ENCODE measurements at places on chromosomes 1 and 21. TPM values are rescaled to one million over a fixed set of nuclear protein-coding genes. Genes with fewer than 3 reads are reported as not detected.

The CCDC190 gene
- 48.0 TPM for total RNA-seq

The ST6GALNAC3 gene
- total RNA-seq: 12.7 TPM

The PGLYRP4 gene
- total RNA-seq: not detected

The CFAP141 gene
- total RNA-seq: not detected

The NES gene
- 93.5 TPM for total RNA-seq

The SMIM12 gene
- 36.6 TPM for total RNA-seq

GRCh38 chr1:176494436-176494835 is 31.5 kb downstream of the PAPPA2 start:
- H3K4me1 ChIP-seq: no peaks in the 10 kb centered on the region
- DNase-seq: no peak
- no peaks in the 10 kb centered on the region for H3K36me3 ChIP-seq
- no peak overlapping the region for H3K4me3 ChIP-seq
- H3K27me3 ChIP-seq: no peaks in the 10 kb centered on the region
- no peak overlapping the region for H3K27ac ChIP-seq

DNA sequence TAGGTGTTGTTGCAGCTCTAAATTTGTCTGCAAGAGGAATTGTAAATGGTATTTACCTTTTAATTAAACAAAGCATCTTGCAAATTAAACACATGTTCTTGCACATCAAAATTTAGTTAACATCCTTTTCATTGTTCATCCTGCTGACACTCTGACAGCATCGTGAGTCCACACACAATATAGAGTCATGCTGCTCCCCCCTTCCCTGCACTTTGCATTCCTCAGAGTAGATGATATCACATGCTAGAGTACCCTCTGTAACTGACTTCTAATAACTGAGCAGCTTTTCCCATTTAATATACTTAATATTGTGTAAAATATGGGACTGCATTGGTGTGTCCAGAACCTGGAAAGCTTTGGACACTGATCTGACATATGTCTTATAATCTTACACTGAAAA is 138.8 kb upstream of the DPYD start:
- no peaks in the 10 kb centered on the region for H3K27me3 ChIP-seq
- no peaks in the 10 kb centered on the region for H3K4me1 ChIP-seq
- no peak for DNase-seq
- H3K27ac ChIP-seq: no peak overlapping the region
- H3K36me3 ChIP-seq: no peaks in the 10 kb centered on the region

- DNase-seq: no peak
- no peaks in the 10 kb centered on the region for H3K36me3 ChIP-seq
- peak overlapping the region; percentile 70 for H3K27ac ChIP-seq
- no peak overlapping the region for H3K4me3 ChIP-seq
Measured at GRCh38 chr1:10727751-10728232, 68.7 kb downstream of the CASZ1 start.

DNA sequence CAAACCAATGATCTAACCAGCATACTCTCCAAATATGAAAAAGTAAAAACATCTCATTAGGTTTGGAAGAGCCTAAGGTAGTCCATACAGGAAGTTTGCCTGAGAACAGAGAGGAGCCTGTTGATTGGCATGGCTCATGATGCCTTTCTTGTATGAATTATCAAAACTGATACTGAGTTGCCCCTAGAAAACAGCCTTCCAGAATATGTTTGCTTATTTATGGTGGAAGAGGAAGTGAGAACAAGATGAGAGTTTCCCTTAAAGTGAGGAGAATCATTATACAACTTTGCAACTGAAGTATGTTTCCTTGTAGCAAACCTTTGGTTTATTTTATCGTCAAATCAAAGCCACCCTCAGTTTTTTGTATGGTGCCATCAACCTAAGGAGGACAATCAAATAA is 23.8 kb upstream of the KIAA1614 start:
- H3K4me1 ChIP-seq: no peaks in the 10 kb centered on the region
- H3K27me3 ChIP-seq: no peaks in the 10 kb centered on the region
- no peak for DNase-seq
- no peak overlapping the region for H3K4me3 ChIP-seq
- H3K36me3 ChIP-seq: no peaks in the 10 kb centered on the region
- no peak overlapping the region for H3K27ac ChIP-seq

DNA sequence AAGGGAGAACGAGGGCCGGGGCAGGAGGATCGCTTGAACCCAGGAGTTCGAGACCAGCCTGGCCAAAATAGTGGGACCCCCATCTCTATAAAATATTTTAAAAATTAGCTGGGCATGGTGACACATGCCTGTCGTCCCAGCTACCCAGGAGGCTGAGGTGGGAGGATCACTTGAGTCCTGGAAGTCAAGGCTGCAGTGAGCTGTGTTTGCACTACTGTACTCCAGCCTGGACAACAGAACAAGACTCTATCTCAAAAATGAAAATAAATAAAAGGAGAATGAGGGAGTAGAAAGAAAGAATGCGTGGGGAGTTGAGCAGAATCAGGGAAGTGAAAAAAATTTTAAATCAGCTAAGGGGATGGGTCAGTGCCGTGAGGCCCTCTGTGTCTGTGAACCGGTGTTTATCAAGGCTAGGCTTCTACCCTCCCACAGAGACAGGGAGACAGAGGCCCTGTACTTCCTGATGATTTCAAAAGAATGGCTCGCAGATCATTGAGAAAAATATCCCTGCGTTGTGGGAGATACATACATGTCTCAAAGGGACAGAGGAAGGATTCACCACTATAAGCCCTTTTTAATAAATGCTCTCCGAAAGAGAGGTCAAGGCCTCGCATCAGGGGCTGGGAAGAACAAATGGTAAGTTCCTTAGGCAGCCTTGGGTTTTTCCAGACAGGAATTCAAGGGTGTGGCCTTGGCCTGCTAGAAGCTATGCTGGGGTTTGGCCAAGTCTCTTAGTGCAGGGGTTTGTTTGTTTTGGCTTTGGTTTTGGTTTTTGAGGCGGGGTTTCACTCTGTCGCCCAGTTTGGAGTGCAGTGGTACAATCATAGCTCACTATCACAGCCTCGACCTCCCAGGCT is 20.7 kb downstream of the IL10RB start:
- no peaks in the 10 kb centered on the region for H3K27me3 ChIP-seq
- no peak for DNase-seq
- H3K4me1 ChIP-seq: peaks cover 37% of the 10 kb centered on the region
- no peak overlapping the region for H3K4me3 ChIP-seq

DNA sequence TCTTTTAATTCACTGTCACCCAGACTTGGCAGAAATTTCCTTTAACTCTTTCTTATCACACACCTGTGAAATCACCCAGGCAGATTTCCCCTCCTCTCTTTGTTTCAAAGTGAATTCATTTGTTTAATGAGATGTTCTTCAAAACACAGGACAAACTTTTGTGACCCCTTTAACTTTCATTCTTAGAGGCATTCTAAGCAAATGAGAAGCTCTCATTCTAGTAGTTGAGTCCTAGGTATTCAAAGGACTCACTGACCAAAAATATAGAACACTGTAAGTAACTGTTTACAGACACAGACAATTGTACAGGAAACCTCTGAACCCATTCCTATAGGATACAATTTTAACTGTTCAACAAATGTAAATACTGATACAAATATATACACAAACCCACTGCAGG is 16.9 kb downstream of the LRRC8C start:
- no peak for DNase-seq
- no peaks in the 10 kb centered on the region for H3K4me1 ChIP-seq
- H3K27ac ChIP-seq: no peak overlapping the region
- no peak overlapping the region for H3K4me3 ChIP-seq

DNA sequence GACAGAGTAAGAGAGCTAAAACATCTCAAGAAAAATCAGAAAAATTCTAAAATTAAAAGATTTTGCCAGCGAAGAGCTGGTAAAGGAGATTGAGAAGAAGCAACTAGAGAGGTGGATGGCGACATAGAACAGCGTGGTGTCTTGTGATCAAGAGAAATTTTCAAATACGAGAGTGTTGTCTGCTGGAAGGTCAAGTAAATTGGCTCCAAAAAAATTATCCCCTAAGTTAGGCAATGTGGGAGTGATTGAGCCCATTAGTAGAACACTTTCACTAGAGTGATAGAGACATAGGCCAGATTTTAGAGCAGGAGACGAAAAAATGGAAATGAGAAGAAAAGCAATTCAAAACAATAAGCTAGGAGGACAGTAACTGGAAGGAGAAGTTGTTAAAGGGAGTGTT is 94.3 kb upstream of the MPC2 start:
- no peak overlapping the region for H3K27ac ChIP-seq
- H3K4me1 ChIP-seq: no peaks in the 10 kb centered on the region
- H3K27me3 ChIP-seq: no peaks in the 10 kb centered on the region
- H3K4me3 ChIP-seq: no peak overlapping the region

- no peak overlapping the region for H3K27ac ChIP-seq
- H3K36me3 ChIP-seq: no peaks in the 10 kb centered on the region
- H3K4me1 ChIP-seq: peaks cover 19% of the 10 kb centered on the region
Measured at GRCh38 chr21:31713973-31714740, 17.8 kb downstream of the SCAF4 start.

- no peaks in the 10 kb centered on the region for H3K36me3 ChIP-seq
- H3K4me3 ChIP-seq: no peak overlapping the region
- H3K27ac ChIP-seq: no peak overlapping the region
- no peaks in the 10 kb centered on the region for H3K4me1 ChIP-seq
- DNase-seq: no peak
- no peaks in the 10 kb centered on the region for H3K27me3 ChIP-seq
Measured at GRCh38 chr1:186476264-186477040, 15.5 kb upstream of the PDC start.

GRCh38 chr1:31297277-31298247 is 730 bp downstream of the ZCCHC17 start:
- peaks cover 24% of the 10 kb centered on the region for H3K4me1 ChIP-seq
- H3K27me3 ChIP-seq: no peaks in the 10 kb centered on the region
- peak overlapping the region; percentile 70 for H3K4me3 ChIP-seq
- H3K27ac ChIP-seq: peak overlapping the region; percentile 90
- H3K36me3 ChIP-seq: peaks cover 6% of the 10 kb centered on the region
- no peak for DNase-seq

DNA sequence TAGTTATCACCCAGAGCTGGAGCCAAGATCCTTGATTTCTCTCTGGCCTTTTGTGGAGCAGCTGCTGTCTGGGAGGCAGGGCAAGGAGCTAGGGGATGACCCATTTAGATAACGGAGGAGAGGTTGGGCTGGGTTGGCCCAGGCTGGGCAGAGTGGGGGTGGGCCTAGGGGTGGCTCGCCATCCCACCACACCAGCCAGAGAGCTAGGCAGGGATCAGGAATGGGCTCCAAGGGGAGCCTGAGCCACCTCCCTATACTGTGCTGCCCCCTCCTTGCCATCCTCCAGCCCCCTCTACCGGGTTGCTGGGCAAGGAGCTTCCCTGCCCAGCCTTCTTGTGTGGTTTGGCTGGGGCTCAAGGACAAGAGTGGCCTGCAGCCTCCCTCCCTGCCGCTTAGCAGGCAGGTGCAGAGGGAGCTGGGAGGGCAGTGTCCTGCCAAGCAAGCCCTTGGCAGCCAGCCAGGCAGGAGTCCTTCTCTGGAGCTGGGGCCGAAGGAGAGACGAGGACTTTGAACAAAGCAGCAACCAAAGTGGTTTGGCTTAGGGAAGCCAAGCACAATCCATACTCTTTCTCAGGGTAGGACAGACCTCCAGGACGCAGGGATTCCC is 4.1 kb downstream of the NUAK2 start:
- H3K4me3 ChIP-seq: peak overlapping the region; percentile 6
- no peaks in the 10 kb centered on the region for H3K27me3 ChIP-seq

DNA sequence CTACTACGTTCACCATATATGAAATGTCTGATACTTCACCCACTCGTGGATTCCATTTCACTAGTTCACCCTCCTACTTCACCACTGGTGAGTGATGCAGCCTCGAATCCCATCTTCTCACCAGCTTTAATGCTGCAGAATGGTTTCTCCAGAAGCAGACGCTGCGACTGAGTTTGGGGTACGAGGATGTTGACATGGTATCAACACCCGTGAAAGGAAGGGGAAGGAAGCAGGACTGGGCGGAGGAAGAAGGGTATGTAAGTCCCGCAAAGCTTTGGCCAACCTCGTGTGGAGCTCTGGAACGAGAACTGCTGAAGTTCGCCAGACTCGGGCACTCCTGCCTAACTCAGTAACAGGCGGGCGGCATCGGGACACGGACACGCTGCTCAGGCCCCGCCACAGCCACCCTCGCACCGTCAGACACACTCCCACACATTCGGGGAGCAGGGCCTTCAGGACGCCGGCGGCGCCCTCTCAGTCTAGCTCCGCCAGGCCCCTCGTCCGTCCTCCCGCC is 833 bp upstream of the DIP2A start:
- peak overlapping the region; percentile 92 for H3K27ac ChIP-seq
- H3K4me3 ChIP-seq: peak overlapping the region; percentile 79
- peaks cover 42% of the 10 kb centered on the region for H3K4me1 ChIP-seq
- peaks cover 2% of the 10 kb centered on the region for H3K36me3 ChIP-seq
- H3K27me3 ChIP-seq: no peaks in the 10 kb centered on the region

DNA sequence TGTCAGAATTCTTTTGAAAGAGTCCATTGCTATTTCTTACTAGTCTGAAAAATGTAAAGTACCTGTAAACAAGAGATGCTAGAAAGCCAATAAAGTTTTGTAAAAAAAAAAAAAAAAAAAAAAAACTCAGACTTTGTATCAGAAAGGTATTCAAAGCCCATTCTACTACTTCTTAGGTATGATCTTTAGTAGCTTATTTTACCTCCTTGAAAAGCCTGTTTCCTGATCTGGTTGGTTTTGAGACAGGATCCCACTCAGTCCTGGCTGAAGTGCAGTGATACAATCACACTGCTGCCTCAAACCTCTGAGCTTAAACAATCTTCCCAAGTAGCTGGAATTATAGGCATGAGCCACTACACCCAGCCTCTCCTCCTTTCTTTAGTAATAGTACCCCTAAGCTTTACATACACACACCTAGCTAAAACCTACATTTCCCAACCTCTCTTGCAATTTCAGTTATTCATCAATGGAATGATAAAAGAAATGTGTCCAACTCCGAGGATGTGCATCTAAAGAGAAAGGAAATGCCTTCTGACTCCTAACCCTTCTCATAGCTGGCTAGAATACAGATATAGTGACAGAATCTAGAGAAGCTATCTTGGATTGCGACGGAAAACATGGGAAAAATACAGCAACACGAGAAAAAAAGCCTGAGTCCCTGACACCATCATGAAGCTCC is 30.6 kb downstream of the EPS15 start:
- H3K4me1 ChIP-seq: peaks cover 25% of the 10 kb centered on the region
- no peak overlapping the region for H3K4me3 ChIP-seq

DNA sequence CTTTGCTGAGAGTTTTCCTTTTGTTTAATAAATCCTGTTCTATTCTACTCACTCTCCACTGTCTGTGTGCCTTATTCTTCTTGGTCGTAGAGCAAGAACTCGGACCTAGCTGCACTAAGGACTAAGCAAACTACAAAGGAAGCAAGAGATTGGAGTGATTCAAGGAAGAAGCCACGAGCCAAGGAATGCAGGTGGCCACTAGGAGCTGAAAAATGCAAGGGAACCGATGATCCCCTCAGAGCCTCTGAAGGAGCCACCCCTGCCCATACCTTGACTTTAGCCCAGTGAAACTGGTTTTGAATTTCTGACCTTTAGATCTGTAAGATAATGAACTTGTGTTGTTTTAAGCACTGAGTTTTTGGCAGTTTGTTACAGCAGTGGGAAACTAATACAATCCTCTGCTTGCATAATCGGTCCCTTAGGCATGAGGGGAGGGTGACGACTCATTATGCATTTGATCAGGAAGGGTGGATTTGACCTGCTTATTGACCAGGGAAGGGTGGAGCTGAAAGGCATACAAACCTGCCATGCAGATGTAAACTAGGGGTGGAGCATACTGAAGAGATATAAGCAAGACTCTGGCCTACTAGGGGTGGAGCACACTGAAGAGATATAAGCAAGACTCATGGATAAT is 6.2 kb upstream of the CA6 start:
- H3K27me3 ChIP-seq: no peaks in the 10 kb centered on the region
- H3K27ac ChIP-seq: no peak overlapping the region
- H3K4me3 ChIP-seq: no peak overlapping the region
- H3K4me1 ChIP-seq: no peaks in the 10 kb centered on the region
- H3K36me3 ChIP-seq: no peaks in the 10 kb centered on the region
- DNase-seq: no peak
